ENCODE measurements at places on chromosomes 12 and 14.
A peak's percentile ranks its signal among the peaks of the same experiment; 100 is the strongest.

DNA sequence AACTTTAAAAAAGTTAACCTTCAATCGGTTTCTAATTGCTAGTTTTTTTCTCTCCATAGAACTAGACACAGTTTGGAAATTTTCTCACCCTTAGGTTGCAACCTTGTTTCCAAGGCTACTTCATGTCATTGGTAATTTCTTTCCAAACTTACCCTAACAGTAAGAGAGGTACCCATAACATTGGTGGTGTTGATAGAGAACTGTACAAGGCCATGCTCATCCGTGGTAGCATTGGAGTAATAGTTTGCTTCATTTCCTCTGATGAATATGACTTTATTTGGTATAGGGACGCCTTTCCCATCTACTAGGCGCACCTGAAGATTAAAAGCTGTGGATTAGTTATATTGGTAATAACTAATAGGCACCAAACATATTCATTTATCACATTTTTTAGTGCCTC is 11.6 kb downstream of the A2M start:
- no peak for DNase-seq

DNA sequence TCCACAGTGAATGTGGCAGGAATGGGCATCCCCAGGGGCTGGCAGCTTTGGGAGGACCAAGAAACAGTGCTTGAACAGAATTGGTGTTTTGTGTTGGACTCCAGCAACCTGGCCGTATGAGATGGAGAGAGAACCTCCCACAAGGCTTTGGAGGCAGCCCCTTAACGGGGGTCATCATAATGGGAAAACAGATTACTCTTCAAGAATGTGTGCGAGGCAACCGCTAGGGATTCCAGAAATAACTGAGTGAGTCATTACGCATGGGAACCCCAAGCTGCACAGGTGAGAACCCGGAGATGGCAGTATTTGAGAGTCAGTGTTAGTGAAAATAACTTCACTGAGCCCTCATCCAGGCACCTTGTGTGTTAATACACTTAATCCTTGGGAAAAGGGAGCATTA is 567.8 kb upstream of the TBX3 start:
- DNase-seq = no peak

GRCh38 chr14:91335191-91336092 is 82.2 kb downstream of the CCDC88C start:
- no peak for DNase-seq

DNA sequence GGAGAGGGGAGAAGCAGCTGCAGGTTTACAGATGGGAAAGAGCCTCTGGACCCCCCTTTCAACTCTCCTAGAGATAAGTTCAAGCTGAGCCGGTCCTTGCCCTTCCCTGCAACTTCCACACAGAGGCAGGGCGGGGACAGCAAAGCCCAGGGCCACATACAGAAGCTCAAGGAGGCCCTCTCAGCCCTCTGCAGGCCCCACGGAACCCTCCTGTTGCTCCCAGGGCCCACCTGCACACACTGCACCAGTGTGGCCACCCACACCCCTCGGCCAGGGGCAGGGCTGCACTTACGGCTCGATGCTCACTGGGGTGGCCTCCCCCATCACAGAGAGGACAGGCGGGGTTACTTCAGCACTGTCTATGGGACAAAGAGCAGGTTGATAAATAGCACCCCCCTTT is 13.0 kb upstream of the PNMA1 start:
- DNase-seq = no peak

DNA sequence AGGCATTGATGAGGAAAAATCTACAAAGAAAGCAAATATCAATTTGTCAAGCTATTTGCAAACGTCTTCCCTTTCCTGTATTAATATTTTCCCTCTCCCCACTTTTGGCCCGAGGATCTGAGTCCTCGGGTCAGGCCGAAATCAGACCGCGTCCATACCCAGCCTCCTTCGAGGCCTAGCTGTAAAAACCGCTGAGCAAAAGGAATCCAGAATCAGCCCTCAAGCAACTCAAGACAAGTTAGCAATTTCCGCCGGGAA is 353 bp upstream of the MAPK1IP1L start:
- no peak for DNase-seq

GRCh38 chr14:55624913-55625312 is 44.9 kb downstream of the KTN1 start:
- DNase-seq = no peak

- no peak for DNase-seq
Measured at GRCh38 chr12:4807813-4808212, 87.6 kb downstream of the GALNT8 start.

DNA sequence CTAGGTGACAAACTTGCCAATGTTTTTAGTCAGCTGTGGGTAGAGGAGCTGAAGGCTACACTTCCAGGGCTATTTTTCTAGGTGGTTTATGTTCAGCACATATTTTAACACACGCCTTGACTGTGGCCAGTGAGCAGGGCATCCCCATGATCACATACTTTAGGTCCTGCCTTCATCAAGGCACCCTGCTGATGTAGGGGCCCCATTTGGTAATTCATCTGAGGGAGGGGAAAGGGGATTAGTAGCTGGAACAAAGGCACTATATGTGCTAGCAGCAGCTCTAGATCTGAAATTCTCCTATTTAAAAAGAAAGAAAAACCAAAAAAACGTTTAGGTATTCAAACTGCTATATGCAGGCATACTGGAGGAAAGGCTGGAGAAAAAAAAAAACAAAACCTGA is 14.5 kb downstream of the EGLN3 start:
- no peak for DNase-seq

DNA sequence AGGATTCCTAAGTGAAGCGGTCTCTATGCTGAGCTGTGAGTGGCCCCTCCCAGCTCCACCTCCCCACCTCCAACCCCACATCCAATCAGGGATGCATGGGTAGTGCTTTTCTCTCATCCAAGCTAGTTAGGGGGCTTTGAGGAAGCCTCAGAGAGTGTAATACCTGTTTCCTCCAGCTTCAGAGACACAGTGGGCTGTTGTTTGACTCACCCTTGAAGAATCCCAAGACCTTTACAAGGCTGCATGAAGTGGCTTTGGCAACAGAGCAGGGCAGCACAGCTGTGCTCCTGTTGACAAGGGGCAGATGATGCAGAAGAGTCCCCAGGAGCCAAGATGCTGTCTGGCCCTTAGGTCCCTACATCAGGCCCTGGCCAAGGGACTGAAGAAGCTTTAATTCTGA is 27.1 kb upstream of the CLMN start:
- no peak for DNase-seq

- no peak for DNase-seq
Measured at GRCh38 chr12:46578190-46578982, 205.8 kb upstream of the SLC38A2 start.

GRCh38 chr12:24535334-24536069 is 413.4 kb downstream of the BCAT1 start:
- no peak for DNase-seq

DNA sequence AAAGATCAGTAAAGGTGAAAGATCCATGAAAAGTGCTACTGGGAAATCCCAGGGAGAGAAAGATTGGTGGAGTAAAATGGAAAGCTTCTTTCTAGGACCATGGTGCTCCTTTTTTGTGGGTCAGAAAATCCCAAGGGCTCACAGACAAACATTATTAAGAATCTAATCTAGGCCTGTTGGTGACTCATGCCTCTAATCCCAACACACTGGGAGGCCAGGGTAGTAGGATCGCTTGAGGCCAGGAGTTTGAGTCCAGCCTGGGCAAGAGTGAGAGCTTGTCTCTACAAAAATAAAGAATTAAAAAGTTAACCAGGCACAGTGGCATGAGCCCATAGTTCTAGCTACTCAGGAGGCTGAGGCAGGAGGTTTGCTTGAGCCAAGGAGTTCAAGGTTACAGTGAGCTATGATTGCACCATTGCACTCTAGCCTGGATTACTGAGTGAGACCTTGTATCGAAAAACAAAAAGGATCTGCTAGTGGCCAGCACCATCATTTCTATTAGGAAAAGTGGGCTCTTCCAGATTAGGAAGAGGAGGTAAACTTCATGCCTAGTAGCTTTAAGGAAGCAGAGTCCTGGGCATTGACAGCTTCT is 43.0 kb downstream of the TXNRD1 start:
- no peak for DNase-seq

DNA sequence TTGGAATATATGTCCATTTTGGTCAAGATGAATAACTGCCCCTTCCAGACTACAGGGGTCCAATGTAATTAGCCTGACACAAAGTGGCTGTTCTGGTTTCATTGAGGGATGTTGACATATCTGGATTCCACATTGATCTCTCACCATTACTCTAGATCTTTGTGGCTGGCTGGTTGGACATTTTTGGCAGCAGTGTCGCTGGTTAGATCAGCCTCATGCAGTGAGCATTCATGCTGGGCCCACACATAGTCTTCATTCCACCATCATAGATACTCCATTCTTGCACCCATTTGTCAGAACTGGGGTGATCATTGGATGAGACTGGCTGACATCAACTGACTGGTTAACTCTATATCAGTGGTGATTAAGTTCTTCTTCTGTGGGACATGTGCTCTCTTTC is 74.4 kb downstream of the MGST1 start:
- DNase-seq = no peak

- no peak for DNase-seq
Measured at GRCh38 chr12:77082021-77082420, 16.7 kb upstream of the E2F7 start.

DNA sequence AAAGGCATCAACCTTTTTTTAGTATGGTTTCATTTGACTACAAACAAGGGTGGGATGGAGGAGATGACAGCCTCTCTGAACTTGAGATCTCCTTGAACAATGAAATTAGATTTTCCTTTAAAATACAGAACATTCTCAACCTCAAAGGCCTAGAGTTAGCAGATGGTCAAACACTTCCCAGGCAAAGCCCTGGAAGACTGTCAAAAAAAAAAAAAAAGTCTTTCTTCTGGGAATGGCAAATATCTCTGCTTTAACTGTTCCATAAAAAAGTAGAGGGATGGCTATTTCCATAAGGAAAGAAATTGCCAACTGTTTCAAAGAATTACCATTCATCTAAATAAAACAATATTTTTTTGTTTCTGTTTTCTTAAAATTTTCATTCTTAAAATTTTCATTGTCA is 870.8 kb downstream of the GALC start:
- no peak for DNase-seq

DNA sequence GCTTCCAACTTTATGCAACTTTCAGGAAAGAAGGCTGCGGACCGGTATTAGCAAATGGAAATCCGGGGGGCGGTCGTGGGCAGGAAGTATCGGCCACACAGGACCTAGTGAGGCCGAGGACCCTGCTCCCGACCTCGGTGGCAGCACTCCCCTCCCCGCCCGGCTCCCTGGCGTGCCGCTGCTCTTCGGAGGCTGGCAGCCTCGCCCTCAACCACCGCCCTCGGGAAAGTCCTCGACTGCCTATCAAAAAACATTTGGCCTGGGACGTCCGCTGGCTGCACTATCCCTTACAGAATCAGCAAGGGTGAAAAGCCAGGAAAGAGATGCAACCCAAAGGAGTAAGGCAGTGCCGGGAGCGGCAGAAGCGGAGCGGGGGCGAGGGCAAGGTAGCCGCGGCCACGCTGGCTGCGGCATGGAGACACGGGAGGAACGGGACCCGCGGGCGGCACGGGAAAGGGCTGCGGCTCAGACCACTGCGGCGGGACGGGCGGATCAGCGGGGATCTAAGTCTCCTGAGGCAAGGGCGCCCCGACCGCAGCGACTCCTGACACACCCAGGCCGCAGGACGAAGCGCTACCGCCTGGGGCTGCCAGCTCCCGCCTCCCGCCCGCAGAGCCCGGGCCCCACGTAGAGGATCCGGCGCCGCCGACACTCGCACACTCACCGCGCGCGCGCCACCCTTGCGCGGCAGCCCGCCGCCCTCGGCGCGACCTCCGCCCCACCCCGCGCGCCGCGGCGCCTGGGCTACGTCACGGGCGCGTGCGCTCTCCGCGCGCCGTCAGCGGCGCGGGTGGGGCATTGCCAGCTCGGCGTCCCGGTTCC is at the start of the genes BBOF1 and ENTPD5:
Gene BBOF1 (plus strand): TSS at position 764 of the 822 bp plus-strand sequence. CDS start 130 bp downstream, outside the sequence.
Gene ENTPD5 (minus strand): TSS at position 703 of the 822 bp plus-strand sequence. CDS start 31,186 bp downstream, outside the sequence.
- DNase-seq = peak; percentile 55

GRCh38 chr14:73323896-73324399 is 86.6 kb downstream of the PAPLN start:
- DNase-seq = no peak

- DNase-seq = no peak
Measured at GRCh38 chr14:67357969-67358354, 1.6 kb downstream of the ATP6V1D start.

GRCh38 chr12:120239776-120240494 is 25.6 kb downstream of the PXN start:
- no peak for DNase-seq

GRCh38 chr12:33156042-33156441 is 259.5 kb upstream of the PKP2 start:
- DNase-seq = no peak

- DNase-seq = no peak
Measured at GRCh38 chr12:126210448-126210847, 1145.2 kb downstream of the AACS start.

All from NCI-H1417 treated with DMSO at 0.1 percent for 48 hours (cell line).